ENCODE measurements at places on chromosomes 5 and 9. TPM values are rescaled to one million over a fixed set of nuclear protein-coding genes. Genes with fewer than 3 reads are reported as not detected.

GRCh38 chr5:98927242-98927988, 1.4 kb downstream of the CHD1 start:
- H3K27ac ChIP-seq = peak overlapping the region; percentile 79
- peak overlapping the region; percentile 91 for H3K4me3 ChIP-seq
- DNase-seq = no peak
- no peaks in the 10 kb centered on the region for H3K36me3 ChIP-seq

DNA sequence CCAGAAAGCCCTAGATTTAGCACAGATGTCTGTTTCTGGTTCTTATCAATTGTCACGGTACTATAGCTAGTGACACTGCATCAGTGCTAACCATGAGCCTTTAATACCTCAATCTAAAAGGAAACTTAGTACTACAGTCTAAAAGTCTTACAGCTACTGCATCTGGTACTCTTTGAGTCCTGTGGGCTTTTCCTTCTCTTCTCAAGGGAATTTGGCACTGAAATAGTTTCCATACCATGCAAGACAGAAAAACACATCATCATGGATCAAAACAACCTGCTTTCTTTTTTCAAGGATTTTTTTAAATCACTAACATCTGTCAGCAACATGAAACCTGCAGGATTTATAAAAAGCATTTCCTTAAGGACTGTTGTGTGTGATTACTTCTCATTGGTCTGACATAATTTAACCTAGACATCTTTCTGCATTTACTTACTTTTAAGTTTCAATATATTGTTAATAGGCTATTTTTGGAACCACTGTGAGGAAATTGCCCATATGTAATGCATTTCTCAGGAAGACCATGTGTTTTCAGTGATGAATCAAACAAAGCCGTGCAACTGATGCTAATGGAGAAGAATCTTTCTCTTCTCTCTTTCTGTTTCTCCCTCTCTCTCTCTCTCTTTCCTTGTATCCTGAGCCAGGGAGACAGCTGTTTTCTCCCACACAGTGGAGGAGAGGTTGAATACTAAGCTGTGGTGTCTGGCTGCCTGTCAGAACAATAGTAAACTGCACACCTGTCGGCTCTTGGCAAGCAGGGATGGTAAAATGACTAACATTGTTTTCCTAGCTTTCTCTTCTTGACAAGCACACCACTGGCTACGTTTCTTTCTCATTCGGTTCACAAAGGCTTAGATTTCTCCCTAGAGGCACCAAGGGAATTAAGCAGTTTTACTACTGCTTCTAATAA, 273.4 kb downstream of the CSNK1G3 start:
- no peak for DNase-seq
- no peaks in the 10 kb centered on the region for H3K36me3 ChIP-seq
- no peaks in the 10 kb centered on the region for H3K27me3 ChIP-seq
- H3K4me3 ChIP-seq = no peak overlapping the region
- no peak overlapping the region for H3K27ac ChIP-seq

DNA sequence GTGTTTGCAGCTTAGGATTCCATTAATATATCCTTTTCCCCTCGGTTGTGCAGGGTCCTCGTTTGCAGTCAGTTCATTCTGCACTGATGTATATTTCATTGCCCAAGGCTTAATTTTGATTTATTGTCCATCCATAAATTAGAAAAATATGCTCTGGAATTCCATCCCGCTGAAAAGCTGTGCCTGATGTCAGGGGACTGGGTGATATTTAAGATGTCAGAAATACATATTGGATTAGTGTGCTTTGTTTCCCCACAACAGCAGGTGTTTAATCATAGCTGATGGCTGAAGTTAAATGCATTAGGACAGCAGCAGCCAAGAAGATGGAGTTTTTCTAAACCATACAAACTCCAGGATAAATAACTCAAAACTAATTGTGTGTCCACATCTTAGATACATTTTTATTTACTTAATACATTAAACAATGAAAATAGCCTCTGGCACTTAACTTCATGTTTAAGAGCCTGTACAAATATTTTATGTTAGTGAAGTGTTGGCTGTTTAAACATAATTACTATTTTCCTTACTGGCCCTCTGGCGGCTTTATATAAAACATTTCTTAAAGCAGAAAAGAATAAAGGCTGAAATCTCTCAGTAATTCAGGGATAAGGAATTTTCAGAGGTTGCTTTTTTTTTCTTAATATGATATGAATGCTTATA, 170.4 kb upstream of the TBCA start:
- DNase-seq = no peak
- no peaks in the 10 kb centered on the region for H3K36me3 ChIP-seq
- no peak overlapping the region for H3K27ac ChIP-seq

GRCh38 chr5:51684794-51685355, 301.6 kb downstream of the ISL1 start:
- DNase-seq = no peak
- no peaks in the 10 kb centered on the region for H3K4me1 ChIP-seq
- no peak overlapping the region for H3K4me3 ChIP-seq
- H3K27me3 ChIP-seq = no peaks in the 10 kb centered on the region

DNA sequence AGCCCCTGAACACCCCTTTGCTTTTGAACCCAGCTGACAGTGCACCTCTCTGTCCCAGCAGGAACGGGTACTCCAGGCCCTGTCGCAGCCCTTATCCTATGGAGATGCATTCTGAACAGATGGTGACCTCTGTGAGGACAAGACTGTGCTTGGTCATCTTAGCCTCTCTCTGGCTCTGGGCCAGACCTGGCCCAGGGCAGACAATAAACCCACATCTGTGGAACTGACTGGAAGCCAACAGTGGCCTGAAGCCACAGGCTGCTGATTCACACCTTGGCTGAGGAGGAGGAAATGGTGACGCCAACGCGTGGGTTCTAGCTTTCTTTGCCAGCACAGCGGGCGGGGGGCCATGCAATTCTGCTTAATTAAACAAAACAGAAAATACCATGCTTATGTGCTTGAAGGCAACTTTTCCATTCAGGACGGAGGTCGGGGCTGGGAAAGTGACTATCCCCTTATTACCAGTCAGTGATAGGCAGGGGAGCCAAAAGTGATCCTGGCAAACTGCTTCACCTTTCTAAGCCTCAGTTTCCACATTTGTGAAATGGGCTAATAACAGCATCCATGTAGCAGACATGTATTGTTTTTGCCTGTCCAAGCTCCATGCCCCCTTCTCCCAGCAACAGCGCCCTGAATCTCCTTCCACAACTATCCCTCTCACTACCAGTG, 10.8 kb downstream of the SH3PXD2B start:
- H3K4me1 ChIP-seq = no peaks in the 10 kb centered on the region
- no peak overlapping the region for H3K27ac ChIP-seq
- H3K36me3 ChIP-seq = no peaks in the 10 kb centered on the region
- no peaks in the 10 kb centered on the region for H3K27me3 ChIP-seq

- H3K4me3 ChIP-seq = no peak overlapping the region
- H3K4me1 ChIP-seq = peaks cover 3% of the 10 kb centered on the region
- no peak for DNase-seq
- H3K36me3 ChIP-seq = no peaks in the 10 kb centered on the region
- H3K27ac ChIP-seq = peak overlapping the region; percentile 79
- no peaks in the 10 kb centered on the region for H3K27me3 ChIP-seq
Measured at GRCh38 chr9:75992482-75993206, 102.2 kb downstream of the PCSK5 start.

Gene CBY3
- polyA plus RNA-seq = not detected

Gene CTNND2
- 0.03 TPM for polyA plus RNA-seq
